ENCODE measurements at places on chromosomes 6 and 20.

GRCh38 chr6:127959869-127960268, 59.0 kb upstream of the THEMIS start:
- DNase-seq = no peak

GRCh38 chr6:17820055-17820454, 113.3 kb upstream of the NUP153 start:
- no peak for DNase-seq

GRCh38 chr6:7151381-7151780, 43.6 kb downstream of the RREB1 start:
- no peak for DNase-seq

DNA sequence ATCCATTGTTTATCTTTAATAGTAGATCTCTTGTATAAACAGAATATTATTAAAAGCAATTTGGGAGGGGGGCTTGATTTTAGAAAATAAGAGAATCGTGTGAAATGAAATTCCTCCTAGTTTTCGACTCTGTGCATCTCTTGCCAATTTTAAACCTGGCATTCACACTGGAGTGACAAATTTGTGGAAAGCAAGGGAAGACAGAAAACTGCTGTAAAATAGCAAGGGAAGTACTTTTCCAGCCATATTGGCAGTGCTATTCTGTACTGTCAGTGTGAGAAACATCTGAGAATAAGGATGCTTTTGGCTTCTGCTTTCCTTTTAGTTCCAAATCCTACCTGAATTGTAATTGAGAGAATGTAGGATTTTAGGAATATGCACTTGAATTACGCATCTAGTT, 40.2 kb downstream of the TOP1 start:
- DNase-seq = no peak

DNA sequence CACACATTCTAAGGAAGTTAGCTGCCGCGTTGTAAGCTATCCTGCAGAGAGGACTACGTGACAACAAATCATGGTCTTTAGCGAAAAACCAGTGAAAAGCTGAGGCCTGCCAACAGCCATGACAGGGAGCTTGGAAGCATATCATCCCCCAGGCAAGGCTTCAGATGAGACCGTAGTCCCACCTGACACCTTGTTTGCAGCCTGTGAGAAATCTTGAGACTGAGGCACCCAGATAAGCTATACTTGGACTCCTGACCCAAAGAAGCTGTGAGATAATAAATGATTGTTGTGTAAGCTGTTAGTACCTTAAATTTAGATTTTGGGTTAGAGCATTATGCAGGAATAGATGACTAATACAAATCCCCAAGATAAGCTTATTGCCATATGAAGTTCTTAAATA, 45.4 kb upstream of the SENP6 start:
- no peak for DNase-seq

- DNase-seq = no peak
Measured at GRCh38 chr20:536426-537010, 7.1 kb downstream of the CSNK2A1 start.

- DNase-seq = no peak
Measured at GRCh38 chr6:11424395-11425034, 113.0 kb upstream of the TMEM170B start.

DNA sequence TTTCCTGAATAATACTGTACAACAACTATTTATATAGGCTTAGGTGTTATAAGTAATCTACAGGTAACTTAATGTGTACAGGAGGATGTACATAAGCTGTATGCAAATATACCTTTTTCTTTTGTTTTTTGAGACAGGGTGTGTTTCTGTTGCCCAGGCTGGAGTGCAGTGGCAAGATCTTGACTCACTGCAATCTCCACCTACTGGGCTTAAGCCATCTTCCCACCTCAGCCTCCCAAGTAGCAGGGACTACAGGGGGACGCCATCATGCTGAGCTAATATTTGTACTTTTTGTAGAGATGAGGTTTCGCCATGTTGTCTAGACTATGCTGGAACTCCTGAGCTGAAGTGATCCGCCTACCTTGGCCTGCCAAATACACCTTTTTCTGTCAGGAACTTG, 191.7 kb upstream of the ZNF217 start:
- DNase-seq = no peak

- DNase-seq = no peak
Measured at GRCh38 chr6:28053584-28053983, 26.8 kb upstream of the ZNF165 start.

DNA sequence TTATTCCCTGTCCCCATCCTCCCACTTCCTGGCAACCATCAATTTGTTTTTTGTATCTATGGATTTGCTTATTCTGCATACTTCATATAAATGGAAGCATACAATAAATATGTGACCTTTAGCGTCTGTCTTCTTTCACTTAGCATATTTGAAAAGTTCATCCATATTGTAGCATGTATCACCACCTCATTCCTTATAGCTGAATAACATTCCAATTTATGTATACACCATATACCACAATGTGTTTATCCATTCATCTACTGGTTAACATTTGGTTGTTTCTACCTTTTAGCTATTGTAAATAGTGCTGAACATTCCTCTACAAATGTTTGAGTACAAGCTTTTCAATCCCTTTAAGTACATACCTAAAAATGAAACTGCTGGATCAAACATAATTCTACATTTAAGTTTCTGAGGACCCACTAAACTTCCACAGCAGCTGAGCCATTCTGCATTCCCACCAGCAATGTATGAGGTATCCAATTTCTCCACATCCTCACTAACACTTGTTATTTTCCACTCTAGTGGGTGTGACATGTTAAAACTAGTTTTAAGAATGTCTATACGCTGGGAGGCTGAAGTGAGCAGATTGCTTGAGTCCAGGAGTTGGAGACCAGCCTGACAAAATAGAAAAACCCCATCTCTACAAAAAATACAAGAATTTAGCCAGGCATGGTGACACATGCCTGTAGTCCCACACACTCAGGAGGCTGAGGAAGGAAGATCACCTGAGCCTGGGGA, 32.9 kb downstream of the NUDT3 start:
- DNase-seq = peak; percentile 72

- DNase-seq = no peak
Measured at GRCh38 chr6:129641344-129641743, 68.6 kb downstream of the ARHGAP18 start.

DNA sequence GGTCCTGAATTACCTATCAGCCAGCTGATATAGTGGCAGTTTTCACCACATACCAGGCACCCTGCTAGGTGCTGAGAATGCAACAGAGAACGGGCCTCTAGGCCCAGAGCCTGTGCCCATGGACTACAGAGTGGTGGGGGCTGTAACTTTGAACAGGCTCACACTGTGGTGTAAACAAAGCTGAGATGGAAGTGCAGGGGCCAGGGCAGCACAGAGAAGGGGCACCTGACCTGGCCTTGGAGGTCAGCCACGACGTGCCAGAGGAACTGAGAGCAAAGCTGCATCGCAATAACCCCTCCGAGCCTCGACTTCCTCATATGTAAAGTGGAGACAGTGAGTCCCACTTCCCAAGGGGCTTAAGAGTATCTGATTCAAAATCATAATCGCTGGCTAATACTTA, 105.8 kb downstream of the MAFB start:
- no peak for DNase-seq

DNA sequence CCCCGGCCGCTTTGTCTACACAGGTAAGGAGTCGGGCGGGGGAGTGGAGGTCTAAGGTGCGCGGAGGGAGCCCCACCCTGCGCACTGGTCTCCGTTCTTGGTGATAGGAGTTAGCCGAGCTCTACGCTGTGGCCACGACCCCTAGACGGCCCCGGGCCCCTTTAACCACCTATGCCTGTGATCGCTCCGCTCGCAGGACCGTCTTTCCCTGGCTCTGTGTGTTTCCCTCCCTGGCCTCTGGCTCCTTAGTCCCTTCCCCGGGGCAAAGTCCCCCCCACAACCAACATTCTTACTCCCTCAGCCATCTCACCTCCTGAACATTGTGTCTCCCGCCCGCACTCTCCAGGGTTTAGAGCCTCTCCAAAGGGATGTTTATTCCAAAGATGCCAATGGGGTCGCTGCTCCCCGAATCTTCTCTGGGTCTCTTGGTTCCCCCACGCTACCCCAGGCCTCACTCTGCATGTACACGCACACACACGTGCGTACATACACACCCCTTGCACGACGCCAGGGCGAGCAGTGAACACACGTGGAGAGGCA, 50.4 kb downstream of the CPXM1 start:
- DNase-seq = no peak

- DNase-seq = no peak
Measured at GRCh38 chr6:160328447-160328846, 19.7 kb upstream of the SLC22A3 start.

DNA sequence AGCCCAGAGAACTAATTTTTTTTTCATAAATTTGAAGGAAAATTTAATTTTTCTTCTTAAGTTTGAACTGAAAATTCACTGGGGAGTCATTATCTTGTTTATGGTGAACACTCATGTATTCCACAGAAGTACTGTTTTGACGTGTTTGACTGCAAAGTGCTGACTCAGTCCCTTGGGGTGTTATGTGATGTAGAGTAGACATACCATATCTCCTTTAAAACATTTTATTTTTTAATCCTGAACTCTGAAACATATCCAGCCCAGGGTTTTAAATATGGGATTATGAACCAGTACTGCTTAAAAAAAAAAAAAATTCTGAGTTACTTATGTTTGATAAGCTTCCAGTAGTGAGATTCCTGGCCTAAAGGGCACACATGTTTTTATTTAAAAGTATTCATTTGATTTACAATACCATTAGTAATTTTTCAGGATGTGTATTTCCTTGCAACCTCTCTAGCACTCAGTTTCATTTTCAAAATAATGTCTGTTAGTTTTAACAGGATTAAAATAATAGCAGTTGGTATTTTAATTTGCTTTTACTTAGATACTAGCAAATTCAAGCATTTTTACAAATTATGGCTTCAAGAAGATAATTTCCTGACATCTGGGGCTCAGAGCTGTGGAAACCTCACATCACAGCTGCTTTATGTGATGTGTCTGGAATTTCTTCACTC, 81.7 kb upstream of the PDE10A start:
- no peak for DNase-seq

- peak; percentile 57 for DNase-seq
Measured at GRCh38 chr6:139017227-139017626, 11.3 kb upstream of the ABRACL start.

DNA sequence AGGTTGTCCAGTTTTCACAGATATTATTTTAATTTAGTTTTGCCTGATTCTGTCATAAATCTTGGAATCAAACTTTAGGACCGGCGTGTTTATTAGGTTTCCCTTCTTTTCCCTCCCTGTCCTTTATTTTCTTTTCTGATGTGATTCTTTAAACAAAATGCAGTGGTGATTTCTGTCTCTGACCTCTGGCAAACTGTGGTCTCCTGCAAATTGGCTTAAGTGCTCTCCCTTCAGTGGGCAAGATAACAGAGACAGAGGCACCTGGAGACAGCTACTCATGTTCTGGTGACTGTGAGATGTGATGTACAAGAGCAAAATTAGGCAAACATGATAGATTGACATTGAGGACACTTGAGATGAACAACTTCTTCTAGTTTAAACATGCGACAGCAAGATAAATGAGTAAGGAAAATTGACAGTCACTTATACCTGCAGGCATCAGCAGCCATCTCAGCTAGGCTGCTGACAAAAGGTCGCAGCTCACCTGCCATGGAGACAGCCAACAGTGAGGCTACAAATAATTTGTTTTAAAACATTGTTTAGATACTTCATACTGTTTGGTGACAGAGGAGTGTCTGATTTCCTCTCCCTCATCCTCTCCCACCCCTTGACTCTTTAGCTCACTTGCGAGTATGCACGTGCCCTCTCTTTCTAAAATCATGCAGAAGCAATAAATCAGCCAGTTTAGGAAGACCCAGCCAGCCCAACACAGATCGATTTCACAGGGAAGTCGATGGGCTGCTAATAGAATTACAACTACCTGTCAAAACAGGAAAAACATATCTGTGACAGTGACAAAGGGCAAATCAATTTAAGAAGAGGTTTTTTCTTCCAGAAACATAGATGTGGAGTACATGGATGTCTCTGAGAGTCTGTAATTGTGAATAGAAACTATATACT, 63.4 kb upstream of the MAP3K7 start:
- DNase-seq = no peak

DNA sequence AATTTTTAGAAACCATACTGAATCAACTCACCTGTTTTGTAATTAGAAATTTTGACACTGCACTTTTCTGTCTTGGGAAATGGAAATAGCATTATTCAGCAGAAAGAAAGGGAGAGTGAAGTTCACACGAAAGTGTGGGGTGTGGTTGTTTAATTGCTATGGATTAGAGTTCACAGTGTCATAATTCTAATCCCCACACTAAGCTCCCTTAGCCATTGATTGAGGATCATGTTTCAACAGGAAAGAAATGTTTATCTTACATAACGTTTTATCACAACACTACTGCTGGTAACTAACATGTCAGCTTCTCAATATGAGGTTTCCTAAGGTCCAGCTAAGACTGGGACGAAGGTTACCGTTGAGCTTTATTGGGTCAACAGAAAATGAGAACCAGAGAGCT, 31.4 kb upstream of the GSTA5 start:
- no peak for DNase-seq

- DNase-seq = no peak
Measured at GRCh38 chr20:21564127-21564773, 50.4 kb upstream of the NKX2-2 start.

GRCh38 chr20:18928626-18929025, 115.0 kb downstream of the SCP2D1 start:
- DNase-seq = no peak

DNA sequence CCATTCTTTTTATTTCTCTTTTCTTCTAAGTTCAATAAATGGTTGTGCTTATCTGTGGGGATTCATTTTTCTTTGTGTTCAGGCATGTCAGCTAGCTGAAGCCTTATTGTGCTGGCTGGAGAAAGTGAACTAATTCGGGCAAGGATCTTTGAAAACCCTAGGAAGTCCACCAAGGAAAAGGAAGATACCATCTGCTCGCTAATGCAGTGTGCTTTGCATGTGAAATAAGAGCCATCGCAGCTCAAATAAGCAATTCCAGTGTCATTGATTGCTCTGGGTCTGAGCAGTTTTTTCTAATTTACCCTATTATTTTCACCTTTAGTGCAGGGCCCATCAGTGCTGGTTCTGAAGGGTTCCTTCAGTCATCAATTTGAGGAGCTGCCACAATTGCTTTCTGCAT, 309.4 kb upstream of the SOX4 start:
- DNase-seq = no peak

DNA sequence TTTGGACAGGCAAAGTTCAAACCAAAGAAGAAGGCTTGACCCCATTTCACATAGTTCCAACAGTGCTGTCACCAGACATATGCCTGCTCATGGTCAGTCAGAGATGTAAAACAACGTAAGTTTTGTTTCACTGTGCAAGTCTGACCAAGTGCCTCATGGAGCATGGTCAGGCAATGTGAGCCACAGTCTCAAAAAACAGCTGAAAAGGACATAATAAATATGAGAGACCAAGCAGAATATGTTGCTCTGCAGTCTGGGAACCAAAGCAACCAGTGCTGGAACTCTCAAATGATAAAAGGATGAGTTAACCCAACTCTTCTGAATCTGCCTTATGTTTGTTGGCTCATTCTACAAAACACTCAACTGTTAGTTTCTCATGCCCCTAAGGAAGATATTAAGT, 39.9 kb upstream of the DST start:
- DNase-seq = no peak
